ENCODE measurements at places on chromosomes 16 and 17. TPM values are rescaled to one million over a fixed set of nuclear protein-coding genes. Genes with fewer than 3 reads are reported as not detected.

DNA sequence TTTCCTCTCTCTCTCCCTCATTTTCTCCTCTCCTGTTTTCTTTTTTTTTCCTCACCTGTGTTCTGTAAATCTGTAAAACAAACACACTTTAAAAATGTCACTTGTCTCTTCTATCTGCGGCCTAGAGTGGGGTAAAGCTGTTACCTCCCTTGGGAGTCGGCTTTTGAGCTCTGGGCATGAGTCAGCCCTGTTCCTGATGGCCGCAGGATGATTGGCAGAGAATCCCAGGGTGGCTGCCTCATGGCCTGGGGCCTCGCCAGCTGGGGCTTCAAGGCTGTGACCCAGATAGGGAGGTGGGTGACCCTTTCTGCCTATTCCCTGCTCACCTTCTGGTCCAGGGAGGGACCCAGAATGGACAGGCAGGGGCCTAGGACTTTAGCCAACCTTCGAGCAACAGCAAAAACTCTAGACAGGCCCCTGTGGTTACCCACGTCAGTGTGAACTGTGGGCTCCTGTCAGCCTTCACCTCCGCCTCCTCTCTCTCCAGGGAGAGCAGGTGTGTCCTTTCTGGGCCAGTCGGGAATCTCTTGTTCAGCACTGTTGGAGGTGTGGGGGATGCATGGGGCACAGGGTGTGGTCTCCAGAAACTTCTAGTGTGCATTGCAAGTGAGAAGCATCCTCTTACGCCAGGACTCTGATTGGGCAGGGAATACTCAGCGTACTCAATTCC lies 87.4 kb downstream of the RAP1GAP2 start:
- peak; percentile 62 for DNase-seq

NAGPA gene
- polyA plus RNA-seq = 15.0 TPM

- DNase-seq = no peak
Observed at GRCh38 chr16:89099905-89100304, 6.3 kb downstream of the ACSF3 start.

- DNase-seq = peak; percentile 41
Observed at GRCh38 chr17:10171581-10171981, 26.8 kb downstream of the GAS7 start.

TMEM204 gene
- 13.2 TPM for polyA plus RNA-seq

SLFN14 gene
- not detected for polyA plus RNA-seq

DNA sequence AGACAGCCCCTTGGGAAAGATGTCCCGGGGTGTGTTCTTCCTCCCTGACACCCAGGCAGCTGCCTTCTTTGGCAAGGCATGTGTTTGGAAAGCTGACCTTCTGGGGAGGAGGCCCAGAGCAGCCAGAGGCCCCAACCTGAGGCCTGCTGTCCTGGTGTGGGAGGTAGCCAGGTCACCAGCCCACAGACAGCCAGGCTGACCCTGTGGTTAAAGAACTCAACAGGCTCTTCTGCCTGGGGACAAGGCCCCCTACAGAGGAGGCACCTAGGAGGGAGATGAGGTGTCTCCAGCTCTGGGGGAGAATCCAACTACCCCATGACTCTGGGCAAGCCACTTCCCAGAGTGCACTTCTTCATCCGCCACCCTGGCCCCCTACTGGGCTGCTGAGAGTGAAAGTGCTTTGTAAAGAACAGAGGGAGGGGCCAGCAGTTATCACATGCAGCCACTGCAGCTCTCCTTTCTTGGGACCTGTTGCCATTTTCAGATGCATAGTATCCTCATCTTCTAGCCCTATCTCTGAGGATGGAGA lies 13.1 kb upstream of the SREBF1 start:
- peak; percentile 43 for DNase-seq

- peak; percentile 76 for DNase-seq
Observed at GRCh38 chr17:17376362-17376761, 73.2 kb downstream of the NT5M start.

DNA sequence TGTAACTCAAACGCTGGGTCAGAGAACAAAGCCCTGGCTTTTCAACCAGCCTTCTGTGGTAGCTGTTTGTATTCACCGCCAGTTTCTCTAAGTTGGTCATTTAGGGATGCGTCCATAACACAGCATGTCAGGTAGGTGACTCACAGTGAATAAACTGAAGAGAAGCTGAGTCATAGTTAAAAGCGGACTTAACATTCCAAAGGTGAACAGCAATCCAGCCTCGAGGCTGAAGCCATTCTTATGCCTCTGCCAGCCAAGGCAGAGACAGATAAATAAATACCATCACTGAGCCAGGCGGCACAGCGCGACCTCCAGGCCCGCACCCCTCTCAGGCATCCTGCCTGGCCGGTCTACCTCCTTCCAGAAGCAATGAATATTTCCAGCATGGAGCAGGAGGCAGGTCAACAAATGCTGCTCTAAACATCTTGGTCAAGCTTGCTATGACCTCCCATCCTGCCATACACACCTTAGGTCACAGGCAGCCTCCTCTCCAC lies 12.4 kb upstream of the CACNG4 start:
- peak; percentile 97 for DNase-seq

GRCh38 chr17:44501866-44502375 lies 1.3 kb downstream of the GPATCH8 start:
- peak; percentile 26 for DNase-seq

DNA sequence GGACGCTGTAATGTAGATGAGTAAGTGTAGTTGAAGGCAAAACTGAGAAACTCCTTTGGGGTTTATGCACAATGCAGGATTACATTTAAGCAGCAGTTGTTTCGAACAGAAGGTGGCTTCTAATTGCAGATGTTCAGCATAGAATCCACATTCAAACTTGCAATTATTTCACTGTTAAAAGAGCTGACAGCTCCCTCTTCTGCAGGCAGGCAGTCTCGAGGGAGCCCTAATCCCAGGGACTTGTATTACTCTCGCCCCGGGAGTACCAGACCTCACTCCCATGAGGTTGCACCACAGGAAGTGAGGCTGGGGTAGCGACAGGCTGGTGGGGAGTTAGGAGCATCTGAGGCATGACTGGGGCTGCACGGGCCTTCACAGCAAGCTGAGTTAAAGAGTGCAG lies 484.3 kb upstream of the EEF2KMT start:
- no peak for DNase-seq

ZG16B gene
- polyA plus RNA-seq = 0.65 TPM

PROCA1 gene
- polyA plus RNA-seq = 1.7 TPM

SLC52A1 gene
- polyA plus RNA-seq = not detected

- peak; percentile 38 for DNase-seq
Observed at GRCh38 chr17:74296548-74296936, 22.5 kb downstream of the DNAI2 start.

GRCh38 chr16:87735270-87736007 lies 30.3 kb downstream of the KLHDC4 start:
- no peak for DNase-seq

CD300E gene
- not detected for polyA plus RNA-seq

DNA sequence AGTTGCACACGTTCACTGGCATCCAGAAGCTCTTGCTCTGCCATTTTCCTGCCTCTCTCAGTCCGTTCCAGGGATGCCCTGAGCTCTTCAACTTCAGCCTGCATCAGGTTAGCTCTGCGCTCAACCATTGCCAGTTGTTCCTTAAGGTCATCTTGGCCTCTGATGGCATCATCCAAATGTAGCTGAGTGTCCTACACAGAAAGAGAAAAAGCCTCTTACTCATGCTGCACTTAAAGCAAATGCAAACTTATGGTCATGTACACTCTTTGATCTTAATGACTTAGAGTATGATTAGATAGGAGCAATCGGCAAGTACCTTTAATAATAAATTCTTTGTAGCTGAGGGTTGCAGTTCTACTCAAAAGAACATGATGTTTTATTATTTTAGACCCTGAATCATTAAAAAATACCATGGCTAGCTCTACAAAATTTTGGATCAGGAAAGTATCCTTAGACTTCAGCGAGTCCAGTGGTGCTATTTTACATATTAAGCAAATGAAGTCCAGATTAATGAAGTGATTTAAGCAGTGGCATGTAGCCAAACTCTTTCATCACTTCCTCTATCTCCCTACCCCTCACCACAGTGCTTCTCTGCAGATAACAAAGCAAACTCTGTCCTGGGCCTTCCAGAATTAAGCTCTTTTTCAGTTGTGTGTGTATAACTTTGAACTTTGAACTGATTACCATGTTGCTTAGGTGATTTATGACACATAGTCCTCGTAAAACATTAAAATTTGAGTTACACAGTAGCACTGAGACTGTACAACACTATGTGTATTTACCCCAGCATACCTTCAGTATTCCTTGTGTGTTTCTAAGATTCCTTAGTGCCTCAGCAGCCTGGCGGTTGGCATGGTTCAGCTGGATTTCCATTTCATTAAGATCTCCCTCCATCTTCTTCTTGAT lies 22.1 kb downstream of the MYH4 start:
- no peak for DNase-seq

DNA sequence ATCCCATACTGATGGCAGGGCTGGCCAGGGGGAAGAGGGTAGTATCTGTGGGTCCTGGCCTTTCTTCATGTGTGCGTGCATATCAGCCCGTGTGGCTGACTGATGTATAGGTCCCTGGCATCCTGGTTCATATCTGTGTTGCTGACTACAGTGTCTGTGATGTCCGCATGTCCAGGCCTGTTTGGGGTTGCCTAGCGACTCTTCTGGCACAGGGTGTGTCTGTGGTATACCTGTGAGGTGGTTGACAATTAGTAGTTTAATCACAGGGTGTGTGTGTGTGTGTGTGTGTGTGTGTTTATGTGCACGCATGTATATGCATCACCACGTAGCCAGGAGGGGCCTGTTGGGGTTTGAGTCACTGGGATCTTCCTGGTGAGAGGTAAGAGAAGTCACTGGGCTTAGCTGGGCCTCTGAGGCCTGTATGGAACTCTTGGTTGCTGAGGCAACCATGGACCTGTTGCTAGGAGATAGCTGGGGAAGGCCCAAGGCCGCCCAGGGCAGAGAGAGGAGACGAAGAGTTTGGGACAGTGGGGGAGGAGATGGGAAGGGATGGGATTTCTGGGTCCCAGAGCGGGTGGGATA lies 603 bp upstream of the TMEM95 start:
- peak; percentile 80 for DNase-seq

METRN gene
- polyA plus RNA-seq = 91.1 TPM

CDH3 gene
- polyA plus RNA-seq = not detected

GRCh38 chr17:68238164-68238870 lies 9.5 kb upstream of the AMZ2 start:
- no peak for DNase-seq

DNA sequence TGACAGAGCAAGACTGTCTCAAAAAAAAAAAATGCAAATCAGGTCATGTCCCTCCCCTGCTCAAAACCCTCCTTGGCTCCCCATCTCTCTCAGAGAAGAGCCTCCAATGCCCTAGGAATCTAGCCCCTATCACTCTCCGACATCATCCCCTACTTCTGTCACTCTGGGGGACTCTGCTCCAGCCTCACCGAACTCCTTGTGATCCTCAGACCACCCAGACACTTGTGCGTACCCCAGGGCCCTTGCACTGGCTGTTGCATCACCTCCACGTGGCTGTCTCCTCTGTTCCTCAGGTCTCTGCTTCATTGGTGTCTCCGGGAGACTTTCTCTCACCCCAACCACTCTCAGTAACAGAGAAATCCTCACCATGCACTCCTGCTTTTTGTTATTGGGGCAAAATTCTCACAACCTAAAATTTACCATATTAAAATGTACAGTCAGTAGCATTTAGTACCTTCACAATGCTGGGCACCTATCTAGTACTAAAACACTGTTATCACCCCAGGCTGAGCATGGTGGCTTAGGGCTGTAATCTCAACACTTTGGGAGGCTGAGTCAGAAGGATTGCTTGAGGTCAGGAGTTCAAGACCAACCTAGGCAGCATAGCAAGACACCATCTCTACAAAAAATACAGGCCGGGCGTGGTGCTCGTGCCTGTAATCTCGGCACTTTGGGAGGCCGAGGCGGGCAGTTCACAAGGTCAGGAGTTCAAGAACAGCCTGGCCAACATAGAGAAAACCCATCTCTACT lies 15.2 kb downstream of the PLA2G10 start:
- DNase-seq = no peak

CCL1 gene
- not detected for polyA plus RNA-seq

GRCh38 chr16:74521691-74522090 lies 85.2 kb downstream of the GLG1 start:
- DNase-seq = peak; percentile 35

GRCh38 chr17:78875363-78876093 lies 27.5 kb downstream of the CEP295NL start:
- DNase-seq = peak; percentile 47

CALB2 gene
- polyA plus RNA-seq = 0.24 TPM

DNA sequence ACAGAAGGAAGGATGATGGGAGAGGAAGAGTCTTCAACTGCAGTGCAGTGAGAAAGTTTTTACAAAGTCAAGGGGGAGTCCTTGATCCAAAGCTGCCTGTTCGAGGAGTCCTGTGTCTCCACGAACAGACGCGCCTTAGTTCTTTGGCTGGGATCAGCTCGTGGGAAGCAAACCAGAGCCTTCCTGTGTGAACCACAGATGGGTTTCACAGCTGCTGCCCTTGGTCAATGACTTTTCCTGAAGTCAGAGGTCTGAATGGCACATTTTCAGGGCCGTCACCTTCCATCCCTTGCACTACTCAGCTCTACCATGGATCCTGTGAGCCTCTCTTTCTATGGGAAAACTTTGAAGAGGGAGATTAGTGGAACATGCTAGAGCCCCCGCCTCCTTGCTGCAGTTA lies 4.2 kb upstream of the SBK1 start:
- DNase-seq = no peak

- DNase-seq = no peak
Observed at GRCh38 chr16:84929421-84930297, 81.7 kb downstream of the ZDHHC7 start.

TMEM114 gene
- not detected for polyA plus RNA-seq

DNA sequence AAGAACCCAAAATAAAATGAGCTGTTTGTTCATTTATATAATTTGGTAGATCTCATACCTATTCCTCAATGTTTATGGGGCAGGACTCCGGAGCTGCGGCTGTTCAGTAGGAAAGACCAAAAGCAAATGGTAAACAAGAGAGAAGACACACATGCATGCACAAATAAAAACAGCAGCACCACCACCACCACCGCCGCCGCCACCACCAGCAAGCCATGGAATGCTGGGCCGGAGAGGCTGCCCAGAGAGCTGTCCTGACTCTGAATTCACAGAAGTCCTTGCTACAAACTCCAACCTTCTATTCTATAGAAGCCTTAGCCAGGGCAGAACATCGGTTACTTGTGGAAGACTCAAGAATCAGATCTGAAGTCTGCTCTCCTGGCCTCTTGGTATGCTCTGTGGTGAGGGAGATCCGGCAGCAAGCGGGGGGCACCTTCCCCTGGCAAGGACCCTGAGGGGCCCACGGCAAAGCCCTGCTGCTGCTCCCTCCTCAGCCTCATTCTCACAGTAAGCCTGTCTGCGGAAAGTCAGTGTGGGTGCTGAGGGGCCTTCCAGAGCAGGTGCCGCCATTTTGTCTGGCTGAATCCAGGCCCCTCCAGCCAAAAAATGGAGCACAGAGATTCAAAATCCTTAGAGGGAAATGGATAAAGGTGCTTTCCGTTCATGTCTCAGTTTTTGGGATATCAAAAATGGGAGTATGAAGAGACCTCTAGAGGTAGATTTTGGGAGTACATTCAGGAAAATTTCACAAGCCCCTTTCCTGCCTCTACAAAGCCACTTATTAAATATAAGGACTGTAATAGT lies 6.4 kb upstream of the FOXJ1 start:
- peak; percentile 26 for DNase-seq

GRCh38 chr17:81726004-81726403 lies 13.9 kb downstream of the SLC25A10 start:
- no peak for DNase-seq

UNC45B gene
- polyA plus RNA-seq = not detected

GRCh38 chr17:50949989-50950877 lies 84.1 kb upstream of the TOB1 start:
- DNase-seq = peak; percentile 84

TMC6 gene
- 0.19 TPM for polyA plus RNA-seq

LGALS9B gene
- not detected for polyA plus RNA-seq
